T-helper 17 cell (primary cell): ENCODE measurements at places on chromosomes 16 and 17. TPM values are rescaled to one million over a fixed set of nuclear protein-coding genes. Genes with fewer than 3 reads are reported as not detected.

DNA sequence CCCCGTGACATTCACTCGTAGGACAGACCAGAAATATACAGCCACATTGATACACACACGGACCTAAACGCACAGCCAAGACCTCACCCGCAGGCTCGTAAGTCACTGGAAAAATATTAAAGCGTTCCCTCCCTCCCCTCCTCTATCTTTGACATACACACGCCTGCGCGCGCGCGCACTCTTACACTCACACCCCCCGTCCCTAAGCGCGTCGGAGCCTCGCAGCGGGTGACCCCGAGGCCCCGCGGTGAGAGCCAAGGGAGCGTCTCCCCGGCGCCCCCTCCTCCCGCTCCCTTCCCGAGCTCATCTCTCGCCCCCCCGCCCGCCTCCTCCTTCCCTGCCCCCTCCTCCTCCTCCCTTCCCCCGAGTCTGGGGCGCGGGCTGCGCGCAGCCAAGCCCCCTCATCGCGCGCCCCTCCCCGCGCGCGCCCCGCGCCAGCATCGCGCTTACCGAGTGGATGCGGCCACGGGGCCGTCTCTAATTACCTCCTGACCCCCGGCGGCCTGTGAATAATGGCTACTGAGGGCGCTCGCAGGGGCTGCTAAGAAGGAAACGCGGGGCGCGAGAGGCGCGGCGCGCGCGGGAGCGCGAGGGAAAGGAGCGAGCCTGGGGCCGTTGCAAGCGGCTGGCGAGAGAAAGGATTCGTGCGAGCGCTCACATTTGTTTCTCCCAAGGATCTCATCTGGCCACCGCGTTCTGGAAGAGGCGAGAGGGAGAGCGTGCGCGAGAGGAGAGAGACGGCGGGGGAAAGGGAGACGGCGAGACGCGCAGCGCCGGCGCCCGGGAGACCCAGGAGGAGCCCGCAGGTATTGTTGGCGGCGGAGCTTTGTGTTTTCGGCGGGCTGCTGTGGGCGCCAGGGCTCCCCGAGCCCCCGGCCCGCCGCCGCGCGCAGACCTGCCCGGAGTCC, 42.4 kb downstream of the RAI1 start:
- DNase-seq: no peak

DNA sequence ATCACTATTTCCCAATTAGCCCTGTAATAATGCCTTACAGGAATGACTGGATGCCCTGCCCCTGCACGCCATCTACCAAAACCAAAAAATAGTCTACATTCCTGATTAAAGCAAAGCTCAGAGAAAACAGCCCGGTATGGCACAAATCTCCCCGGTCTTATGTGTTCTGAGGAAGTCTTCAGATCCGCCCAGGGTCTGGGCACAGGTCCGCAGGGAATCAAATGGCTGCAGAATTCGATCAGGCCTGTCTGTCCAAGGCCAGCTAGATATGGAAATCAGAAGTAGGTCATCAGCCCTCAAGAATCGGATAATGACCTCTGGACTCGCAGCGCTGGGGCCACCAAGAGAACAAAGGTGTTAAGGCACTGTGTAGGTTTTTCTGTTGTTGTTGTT, 171.0 kb downstream of the ZFHX3 start:
- no peak for DNase-seq

DNA sequence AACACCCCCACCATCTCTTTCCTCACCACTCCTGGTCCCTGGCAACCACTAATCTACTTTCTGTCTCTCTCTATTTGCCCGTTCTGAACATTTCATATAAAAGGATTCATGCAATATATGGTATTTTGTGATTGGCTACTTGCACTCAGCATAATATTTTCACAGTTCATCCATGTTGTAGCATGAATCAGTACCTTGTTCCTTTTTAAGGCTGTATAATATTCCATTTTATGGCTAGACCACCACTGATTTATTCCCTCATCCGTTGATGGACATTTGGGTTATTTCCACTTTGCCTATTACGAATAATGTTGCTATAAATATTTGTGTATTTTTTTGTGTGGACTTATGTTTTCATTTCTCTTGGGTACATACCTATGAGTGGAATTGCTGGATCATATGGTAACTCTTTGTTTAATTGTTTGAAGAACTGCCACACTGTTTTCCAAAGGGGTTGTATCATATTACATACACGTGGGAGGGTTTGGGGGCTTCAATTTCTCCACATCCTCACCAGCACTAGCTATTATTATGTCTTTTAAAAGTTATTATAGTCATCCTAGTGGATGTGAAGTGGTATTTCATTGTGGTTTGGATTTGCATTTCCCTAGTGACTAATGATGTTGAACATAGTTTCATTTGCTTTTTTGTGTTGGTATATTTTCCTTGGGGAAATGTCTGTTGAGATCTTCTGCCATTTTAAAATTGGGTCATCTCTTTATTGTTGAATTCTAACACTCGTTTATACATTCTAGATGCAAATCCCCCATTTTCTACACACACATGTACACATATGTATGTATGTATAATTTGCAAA, 26.3 kb downstream of the SEC14L5 start:
- DNase-seq: no peak

DNA sequence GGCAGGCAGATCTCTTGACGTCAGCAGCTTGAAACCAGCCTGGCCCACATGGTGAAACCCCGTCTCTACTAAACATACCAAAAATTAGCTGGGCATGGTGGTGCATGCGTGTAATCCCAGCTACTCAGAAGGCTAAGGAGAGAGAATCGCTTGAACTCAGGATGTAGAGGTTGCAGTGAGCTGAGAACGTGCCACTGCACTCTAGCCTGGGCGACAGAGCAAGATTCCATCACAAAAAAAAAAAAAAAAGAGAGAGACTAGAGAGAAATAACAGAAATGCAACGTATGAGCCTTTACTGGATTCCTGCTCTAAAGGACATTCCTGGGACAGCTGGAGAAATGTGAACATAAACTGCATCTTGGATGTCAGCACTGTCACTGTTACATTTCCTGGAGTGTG, 10.8 kb downstream of the IFT140 start:
- DNase-seq: no peak

- no peak for DNase-seq
These were observed 169.4 kb downstream of the ABCA8 start for GRCh38 chr17:68785565-68786486.

The EXOC3L1 gene
- total RNA-seq: not detected

The ATMIN gene
- total RNA-seq: 31.3 TPM
